ENCODE measurements at places on chromosomes 3 and 15.

GRCh38 chr3:173826416-173826815 is 428.9 kb downstream of the NLGN1 start:
- DNase-seq: no peak

DNA sequence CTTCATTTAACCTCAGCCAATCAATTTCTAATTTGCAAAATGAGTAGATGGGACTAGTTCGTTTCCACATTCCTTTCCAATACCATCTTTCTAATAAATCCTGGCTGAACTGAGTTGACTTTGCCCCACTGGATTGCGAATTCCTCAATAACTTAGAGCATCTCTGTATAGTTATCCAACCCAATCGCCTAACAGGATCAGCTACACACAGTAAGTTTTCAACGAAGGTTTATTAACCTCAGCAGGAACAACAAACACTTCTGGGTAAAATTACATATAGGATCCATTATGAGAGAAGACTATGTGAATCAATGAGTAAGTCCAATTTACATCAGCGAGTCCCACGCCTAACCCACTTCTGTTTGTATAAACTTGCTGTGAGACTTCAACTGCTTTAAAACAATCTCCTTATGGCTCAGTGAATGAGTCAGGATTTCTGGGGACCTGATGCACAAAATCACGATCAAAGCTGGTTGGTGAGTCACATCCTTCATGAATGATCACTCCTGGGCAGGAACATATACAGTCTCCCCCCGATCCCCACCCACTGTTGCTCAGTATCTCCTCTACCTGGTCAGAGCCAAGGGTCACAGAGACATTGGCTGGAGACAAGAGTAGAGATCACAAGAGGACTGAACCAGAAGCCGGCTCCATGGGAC is 142.8 kb downstream of the EDEM1 start:
- DNase-seq: peak; percentile 4

GRCh38 chr3:194255252-194256039 is 95.7 kb downstream of the CPN2 start:
- DNase-seq: peak; percentile 38

- no peak for DNase-seq
Observed at GRCh38 chr3:89617706-89618105, 510.3 kb downstream of the EPHA3 start.

DNA sequence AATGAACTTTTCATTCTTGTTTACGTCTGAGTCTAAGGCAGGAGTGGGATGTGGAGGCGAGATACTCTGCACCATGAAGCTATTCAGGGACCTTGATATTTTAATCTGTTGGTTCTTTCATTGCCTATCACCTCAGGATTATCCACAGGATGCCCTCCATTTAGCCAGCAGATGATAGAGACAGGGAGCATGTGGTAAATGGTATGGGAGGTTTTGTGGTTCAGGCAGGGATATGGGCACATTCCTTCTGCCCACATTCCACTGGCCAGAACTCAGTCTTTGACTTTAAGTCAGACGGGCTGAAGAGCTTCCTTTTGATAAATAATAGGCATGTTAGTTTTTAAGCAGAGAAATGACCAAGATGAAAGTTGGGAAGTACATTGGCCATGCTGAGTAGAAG is 548.0 kb upstream of the CCDC54 start:
- no peak for DNase-seq

GRCh38 chr3:106367496-106367895 is 498.7 kb upstream of the CBLB start:
- DNase-seq: no peak

GRCh38 chr3:150793641-150794040 is 30.7 kb upstream of the SIAH2 start:
- DNase-seq: no peak

- no peak for DNase-seq
Observed at GRCh38 chr3:183466575-183466974, 38.2 kb upstream of the MCF2L2 start.

- DNase-seq: no peak
Observed at GRCh38 chr3:171347301-171348039, 112.7 kb downstream of the TNIK start.

- DNase-seq: no peak
Observed at GRCh38 chr3:41593774-41594173, 368.1 kb downstream of the ULK4 start.

DNA sequence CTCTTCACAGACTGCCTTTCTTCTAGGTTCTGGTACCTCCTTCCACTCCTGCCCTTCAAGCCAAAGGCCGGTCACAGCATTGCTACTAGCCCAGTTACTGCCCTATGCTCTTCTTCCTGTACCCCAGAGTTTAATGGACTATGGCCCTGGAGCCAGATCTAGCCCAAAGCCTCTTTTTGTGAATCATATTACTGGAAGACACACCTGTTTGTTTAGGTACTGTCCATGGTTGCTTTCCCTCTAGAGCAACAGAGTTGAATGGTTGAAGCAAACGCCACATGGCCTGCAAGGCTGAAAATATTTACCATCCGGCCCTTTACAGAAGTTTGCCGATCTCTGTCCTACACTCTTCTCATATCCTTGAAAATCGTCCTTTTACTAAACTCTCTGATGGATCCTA is 47.0 kb downstream of the PDZRN3 start:
- no peak for DNase-seq

DNA sequence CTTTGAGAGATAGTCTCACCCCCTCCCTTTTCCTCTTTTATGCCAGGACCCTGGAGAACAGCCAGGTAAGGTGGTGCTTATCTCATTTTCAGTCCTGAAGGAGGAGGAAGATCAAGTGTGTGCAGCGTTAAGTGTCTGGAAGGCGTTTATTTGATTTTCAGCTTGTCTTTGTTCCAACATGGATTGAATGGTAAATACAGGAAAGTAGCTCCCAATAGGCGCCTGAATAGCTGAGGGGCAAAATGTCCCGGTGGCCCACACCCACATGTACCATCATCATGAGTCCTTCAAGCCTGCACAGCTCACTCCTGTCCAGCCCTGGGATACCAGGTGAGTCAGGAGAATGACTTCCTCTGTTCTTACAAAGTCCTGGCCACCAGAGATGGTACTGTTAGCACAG is 73.5 kb downstream of the CEMIP start:
- DNase-seq: no peak

GRCh38 chr3:119659606-119660291 is 640 bp downstream of the POPDC2 start:
- no peak for DNase-seq

GRCh38 chr3:39156421-39156820 is 3.0 kb upstream of the CSRNP1 start:
- no peak for DNase-seq

GRCh38 chr3:171832989-171833388 is 10.2 kb upstream of the TMEM212 start:
- DNase-seq: no peak

DNA sequence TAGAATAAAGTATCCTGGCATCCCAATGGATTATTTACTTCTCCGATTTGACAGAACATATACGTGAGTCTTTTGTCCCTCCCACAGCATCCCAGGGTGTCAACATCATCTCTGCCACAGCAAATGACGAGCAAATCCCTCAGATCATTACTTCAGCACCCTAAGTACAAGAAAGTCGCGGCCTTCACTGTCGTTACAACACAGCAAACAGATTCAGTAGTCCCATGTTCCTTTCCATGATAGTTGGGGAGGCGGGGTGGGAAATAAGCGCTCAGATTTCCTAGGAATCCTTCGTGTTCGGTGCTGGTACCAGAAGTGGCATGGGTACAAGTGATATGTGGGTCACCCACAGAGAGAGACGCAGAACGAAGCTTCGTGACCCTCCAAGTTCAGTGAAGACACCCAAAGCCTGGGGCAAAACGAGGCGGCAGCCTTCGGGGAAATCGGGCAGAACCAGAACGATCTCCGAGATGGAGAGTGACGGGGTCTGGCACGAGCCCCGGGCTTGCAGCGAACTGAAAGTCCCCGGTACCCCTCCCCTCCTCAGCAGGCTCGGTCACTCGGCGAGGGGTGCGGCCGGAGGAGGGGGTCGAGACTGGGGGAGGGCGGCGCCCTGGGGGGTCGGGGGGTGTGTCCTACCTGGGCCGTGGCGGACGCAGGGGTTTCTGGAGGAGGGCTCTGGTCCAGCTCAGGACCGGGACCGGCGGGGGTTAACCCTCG is 619 bp downstream of the TTBK2 start:
- peak; percentile 14 for DNase-seq

DNA sequence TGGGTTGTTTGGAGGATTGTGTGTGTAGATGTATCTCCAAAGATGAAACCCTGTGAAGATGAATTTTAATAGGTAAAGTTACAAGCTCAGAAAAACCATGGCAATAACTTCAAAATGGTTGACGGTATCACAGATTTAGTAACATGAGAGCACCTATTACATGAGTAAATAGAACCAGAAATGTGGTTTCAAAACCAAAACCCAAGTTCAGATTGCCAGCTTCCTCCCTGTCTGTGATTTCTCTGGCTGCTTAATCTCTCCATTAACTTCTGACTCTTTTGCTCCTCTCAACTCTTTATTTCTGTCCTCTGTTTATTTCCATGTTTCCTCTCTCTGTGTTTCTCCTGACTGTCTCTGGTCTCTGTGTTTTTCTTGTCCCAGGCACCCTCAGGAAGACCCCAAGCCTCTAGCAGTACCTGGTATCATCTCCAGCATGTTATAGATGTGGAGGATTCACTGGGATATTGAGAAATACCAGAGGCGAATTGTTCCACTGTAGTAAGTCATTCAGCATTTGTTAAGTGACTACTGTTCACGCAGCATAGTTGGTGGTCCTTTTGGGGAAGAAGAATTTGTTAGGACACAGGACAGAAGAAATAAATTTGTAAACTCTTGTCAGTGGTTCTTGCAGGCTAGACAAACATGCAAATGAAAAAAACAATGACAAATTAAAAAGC is 138.8 kb downstream of the BBX start:
- no peak for DNase-seq

- no peak for DNase-seq
Observed at GRCh38 chr3:178684881-178685590, 148.8 kb downstream of the KCNMB2 start.

GRCh38 chr3:46110701-46111493 is 83.6 kb upstream of the XCR1 start:
- DNase-seq: no peak

DNA sequence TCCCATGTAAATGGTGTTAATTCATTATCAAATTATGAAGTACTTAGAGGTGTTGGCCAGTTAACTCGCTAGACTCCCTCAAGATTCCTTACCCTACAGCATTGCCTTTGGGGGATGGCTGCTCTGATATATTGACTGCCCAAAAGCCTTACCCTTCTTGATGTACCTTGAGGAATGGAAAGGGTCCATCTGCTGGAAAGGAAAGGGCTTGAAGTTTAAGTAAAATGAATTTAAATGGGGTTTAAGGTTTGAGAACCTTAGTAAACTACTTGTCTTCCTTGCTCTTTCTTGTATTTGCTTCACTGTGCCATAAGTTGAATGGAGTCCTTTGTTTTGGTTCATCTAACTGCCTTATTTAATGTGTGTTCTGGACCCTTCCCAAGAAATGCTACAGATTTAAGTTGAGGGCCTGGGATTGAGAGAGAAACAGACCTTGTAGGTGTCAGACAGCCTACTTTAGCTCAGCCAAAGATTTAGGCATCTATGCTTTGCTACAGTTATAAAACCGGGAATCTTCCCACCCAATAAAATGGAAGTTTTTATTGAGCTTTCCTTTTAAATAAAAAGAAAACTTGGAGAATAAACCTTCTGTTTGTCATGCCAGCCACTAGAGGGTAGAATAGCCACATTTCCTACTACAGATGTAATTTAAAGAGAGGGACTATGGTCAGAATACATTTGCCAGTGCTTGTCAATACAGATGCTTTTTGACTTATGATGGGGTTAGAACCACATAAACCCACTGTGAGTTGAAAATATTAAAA is 25.3 kb downstream of the CMSS1 start:
- DNase-seq: no peak

GRCh38 chr3:72576563-72576962 is 271.7 kb downstream of the SHQ1 start:
- no peak for DNase-seq

GRCh38 chr3:154161806-154162205 is 40.6 kb downstream of the ARHGEF26 start:
- no peak for DNase-seq

- DNase-seq: no peak
Observed at GRCh38 chr3:177127008-177127407, 70.3 kb downstream of the TBL1XR1 start.

GRCh38 chr3:30702828-30703397 is 96.5 kb downstream of the TGFBR2 start:
- no peak for DNase-seq

- DNase-seq: no peak
Observed at GRCh38 chr15:48580736-48581135, 64.8 kb downstream of the FBN1 start.

DNA sequence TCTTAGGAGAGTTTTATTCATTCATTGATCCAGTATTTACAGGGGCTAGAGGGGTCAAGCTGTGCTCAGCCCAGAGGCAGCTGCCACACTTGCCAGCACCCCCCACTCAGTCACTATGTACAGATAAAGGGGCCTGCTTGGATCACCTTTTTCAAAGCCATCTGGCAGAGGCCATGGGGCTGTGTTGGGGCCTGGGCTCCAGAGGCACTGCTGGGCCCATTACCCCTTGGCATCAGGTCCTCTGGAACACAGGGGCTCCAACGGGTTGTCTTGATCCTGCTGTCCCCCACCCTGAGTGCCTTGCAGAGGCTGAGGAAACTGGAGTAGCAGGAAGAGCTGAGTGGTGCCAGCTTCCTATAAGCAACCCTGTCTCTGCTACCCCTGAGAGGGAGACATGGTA is 43.9 kb downstream of the SEMA3G start:
- DNase-seq: no peak

GRCh38 chr3:195750797-195751520 is 30.2 kb downstream of the MUC20 start:
- no peak for DNase-seq

Data from stimulated activated CD4-positive, alpha-beta T cell treated with anti-CD3 and anti-CD28 coated beads, Interleukin-12 subunit alpha, Interleukin-12 subunit beta, amount 100 ng/mL, for 24 hours (primary cell).